Smooth muscle cell of the brain vasculature (primary cell): ENCODE measurements at places on chromosomes 6 and 20.

DNA sequence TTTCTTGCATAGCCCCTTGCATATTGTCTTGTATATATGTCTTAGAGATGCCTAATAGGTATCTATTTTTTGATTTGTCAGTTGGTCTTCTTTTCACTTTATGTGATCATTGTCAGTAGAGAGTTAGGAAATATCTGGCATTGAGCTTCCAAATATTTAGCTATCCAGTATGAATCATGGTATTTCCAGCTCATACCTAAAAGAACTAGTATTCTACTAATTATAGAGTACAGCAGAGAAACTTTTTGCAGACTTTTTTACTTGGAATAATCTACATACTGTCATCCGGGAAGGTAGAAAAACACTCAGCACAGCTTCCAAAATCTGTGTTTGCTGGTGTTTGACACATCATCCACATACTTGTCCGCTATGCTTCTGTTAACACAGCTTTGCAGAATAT lies 156.4 kb upstream of the HTR1E start:
- no peak for DNase-seq

GRCh38 chr20:10577648-10578047 lies 96.2 kb downstream of the JAG1 start:
- no peak for DNase-seq

GRCh38 chr20:47361057-47361915 lies 4.8 kb upstream of the ZMYND8 start:
- DNase-seq, result no peak

DNA sequence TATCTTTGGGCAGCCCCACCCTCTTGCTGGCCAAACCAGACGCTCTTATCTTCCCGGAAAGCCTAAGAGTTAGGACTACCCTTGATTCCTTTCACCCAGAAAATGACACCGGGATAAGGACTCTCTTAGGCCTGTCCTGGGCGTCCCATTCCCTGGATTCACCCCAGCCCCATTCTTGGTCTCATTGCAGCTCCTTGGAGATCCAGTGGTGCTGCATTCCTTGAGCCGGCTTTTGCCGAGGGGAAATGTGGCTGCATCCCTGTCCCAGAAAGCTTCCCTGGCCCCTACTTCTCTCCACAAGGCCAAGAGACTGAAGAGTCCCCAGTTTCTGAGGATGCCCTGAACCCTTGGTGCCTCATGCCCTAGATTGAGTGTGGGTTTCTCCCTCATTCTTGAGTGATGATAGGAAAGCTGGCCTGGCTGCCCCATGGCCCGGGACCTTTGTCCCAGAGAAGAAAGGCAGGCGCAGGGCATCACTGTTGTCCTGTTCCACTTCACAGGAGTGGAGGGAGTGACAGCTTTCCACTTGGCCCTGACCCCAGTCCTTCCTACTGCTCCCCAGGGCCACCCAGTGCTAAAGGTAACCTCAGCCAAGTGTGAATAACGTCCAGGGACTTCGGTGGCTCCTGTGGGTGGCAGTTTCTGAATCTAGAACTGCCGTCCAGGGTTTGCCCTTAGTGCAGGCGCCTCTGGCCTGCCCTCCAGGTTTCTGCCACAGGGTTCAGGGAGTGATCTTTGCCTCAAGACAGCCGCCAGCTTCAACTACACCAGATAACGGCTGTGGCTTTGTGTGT lies 42.7 kb upstream of the MYL9 start:
- DNase-seq, result no peak

DNA sequence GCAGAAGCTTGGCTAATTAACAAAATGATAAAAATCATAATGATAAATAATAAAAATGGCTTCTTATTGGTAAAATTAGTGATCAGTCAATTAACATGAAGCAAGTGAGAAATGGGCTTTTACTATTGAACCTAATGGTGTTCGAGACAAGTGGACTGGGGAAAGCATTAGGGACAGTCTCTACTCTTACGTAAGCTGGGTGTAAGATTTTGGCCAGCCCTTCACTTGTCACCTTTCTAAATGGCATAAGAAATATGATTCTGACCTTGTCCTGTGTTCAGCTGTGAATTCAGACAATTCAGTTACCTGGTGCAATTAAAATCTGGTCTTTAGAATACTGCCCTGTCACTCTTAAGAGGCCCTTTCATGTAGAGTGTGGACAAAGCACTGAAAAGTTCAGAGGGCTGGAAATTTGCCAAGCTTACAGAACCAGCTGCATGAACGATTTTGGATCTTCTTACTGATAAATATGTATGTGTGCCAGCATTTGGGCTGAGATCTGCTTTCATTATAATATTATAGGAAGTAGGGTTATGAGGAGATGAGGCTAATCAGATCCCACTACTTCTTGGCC lies 115.9 kb downstream of the QRSL1 start:
- no peak for DNase-seq

DNA sequence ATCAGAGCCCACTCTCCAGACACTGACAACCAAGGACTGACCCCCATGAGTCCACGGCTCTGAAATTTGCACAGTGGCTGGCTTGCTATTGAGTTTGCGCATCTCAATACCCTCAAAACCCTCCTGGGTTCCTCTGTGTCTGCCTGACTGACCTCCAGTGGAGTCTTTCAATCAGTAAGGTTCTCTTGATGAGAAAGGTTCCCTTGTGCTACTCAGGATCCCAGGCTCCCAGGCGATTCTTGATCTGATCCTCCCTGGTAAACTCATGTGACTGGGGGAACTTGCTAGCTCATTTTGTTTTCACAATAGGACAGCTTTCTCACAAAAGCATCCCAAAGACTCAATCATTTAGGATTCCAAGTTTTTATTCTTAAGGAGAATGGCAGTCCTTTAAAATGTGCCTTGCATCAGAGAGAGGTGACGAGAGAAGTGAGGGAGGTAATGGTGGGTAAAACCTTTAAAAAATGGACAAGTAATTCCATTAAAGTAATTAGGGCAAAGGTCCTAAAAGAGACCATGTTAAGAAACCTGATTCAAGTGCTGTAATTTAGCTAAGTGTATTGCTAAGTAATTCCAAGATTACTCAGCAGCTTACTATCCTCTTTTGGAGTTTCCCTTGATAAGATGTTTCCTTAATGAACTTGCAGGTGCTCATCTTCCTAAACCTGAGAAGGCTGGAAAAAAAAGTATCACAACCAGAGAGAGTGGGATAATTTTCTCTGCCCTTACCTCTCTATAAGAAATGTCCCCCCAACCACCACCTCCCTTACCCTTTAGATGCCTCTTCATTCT lies 304.7 kb upstream of the SGK1 start:
- no peak for DNase-seq

GRCh38 chr6:126429866-126430265 lies 90.0 kb downstream of the CENPW start:
- no peak for DNase-seq

DNA sequence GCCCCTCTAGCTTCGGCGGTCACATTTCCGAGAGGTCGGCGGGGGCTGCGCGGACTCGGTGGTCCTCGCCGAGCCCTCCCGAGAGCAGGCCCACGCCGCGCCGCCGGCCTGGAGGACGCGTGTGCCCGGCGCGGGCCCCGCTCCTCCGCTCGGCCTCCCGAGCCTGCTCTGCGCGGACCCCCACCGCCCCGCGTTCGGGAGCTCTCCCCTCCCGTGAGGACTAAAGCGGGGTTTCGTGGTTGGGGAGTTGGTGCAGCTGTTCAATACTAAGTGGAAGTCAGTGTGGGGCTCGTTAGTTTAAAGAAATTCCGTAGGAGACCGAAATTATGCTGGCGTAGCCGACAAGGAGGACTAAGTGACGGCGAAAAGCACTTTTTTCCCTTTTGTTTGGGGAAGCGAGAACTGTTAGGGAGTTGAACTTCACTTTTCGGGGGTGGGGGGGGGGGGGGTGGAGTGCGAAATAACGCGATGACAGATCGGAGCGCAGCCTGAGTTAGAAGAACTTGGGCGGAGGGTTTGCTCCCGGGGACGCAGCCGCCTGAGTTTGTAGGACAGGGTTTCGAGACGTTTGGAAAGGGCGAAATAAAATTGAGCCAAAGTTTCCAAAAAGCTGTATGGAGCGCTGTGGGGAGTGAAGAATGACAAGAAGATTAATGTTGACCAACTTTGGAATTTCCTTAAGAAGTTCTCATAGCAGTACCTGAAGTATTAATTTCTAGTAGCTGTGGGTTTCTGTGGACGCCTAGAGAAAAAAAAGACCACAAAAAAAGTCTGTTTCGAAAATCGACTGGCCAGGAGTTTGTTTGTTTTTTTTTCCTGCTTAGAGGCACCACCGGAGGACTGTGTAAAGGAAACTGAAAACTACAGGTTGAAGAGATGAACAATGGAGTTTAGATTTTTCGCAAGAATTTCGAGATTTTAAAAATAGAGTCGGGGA lies 1.4 kb downstream of the QKI start:
- no peak for DNase-seq

GRCh38 chr6:106608080-106608668 lies 21.1 kb downstream of the RTN4IP1 start:
- DNase-seq, result no peak
